ENCODE measurements at places on chromosomes 13 and 19. TPM values are rescaled to one million over a fixed set of nuclear protein-coding genes. Genes with fewer than 3 reads are reported as not detected.

DNA sequence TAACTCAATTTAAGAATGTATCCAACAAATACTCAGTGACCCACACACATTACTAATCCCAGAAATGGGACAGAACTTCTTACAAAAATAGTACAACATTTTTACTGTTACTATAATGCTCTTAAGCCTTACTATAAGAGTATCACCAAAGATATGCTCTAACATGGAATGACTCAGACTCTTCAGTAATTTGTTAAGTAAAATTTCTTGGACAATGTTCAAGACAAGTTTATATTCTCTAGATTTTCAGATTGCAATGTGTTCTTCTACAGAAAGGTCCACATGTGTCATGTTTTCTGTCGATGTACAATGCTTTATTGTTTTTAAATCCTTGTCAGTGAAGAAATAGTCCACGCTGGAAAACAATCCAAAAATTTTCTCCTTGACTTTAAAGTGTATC, 66.3 kb upstream of the RFXAP start:
- H3K4me1 ChIP-seq, result no peaks in the 10 kb centered on the region
- H3K4me3 ChIP-seq, result no peak overlapping the region
- no peak overlapping the region for H3K27ac ChIP-seq
- no peak for DNase-seq
- peaks cover 21% of the 10 kb centered on the region for H3K27me3 ChIP-seq

DNA sequence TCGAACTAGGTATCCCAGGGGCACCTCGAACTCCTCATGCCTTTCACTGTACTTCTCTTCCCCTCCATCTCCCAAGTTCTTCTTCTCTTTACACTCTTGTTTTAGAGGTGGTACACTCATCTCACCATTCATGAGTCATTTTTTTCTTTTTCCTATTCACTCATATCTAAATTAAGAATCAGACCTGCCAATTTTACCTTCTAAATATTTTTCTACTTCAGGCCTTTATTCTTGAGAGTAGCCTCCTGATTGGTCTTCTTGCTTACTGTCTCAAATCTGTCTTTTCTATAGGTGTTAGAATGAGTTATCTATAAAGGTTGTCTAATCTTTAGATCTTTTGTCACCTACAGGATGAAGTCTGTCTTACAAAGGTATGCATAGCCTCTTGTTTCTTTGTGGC, 20.7 kb downstream of the TDRD3 start:
- H3K36me3 ChIP-seq, result peaks cover 5% of the 10 kb centered on the region
- no peaks in the 10 kb centered on the region for H3K27me3 ChIP-seq

GRCh38 chr13:62629618-62630017, 1214.0 kb upstream of the PCDH20 start:
- H3K4me1 ChIP-seq, result no peaks in the 10 kb centered on the region
- H3K27me3 ChIP-seq, result no peaks in the 10 kb centered on the region
- no peaks in the 10 kb centered on the region for H3K36me3 ChIP-seq
- DNase-seq, result no peak
- H3K4me3 ChIP-seq, result no peak overlapping the region
- H3K27ac ChIP-seq, result no peak overlapping the region

GRCh38 chr19:28614634-28615545, 598.1 kb downstream of the UQCRFS1 start:
- H3K27me3 ChIP-seq, result no peaks in the 10 kb centered on the region
- no peak for DNase-seq
- no peaks in the 10 kb centered on the region for H3K4me1 ChIP-seq
- H3K4me3 ChIP-seq, result no peak overlapping the region
- no peak overlapping the region for H3K27ac ChIP-seq
- no peaks in the 10 kb centered on the region for H3K36me3 ChIP-seq

GRCh38 chr13:44715287-44716230, 139.4 kb upstream of the TSC22D1 start:
- H3K4me1 ChIP-seq, result peaks cover 9% of the 10 kb centered on the region
- no peak overlapping the region for H3K4me3 ChIP-seq
- H3K36me3 ChIP-seq, result no peaks in the 10 kb centered on the region
- peaks cover 2% of the 10 kb centered on the region for H3K27me3 ChIP-seq

DNA sequence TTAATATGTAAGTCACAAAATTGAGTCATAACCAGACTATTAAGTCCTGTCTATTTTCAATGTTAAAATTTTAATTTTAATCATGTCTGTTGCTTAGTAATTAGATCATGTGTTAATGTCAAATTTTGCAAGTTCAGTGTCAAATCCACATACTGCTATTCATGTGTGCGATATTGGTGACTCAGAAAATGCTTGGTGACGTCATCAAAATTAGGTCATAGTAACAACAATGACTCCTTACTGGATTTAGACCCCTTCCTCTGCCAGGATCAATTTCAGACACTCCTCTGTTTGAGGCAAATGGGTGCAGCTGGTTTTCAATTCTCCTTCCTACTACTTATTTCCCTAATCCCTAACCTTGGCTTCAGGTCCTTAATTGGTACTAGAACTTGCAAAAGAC, 1394.3 kb upstream of the SLC10A2 start:
- H3K27me3 ChIP-seq, result no peaks in the 10 kb centered on the region
- no peaks in the 10 kb centered on the region for H3K4me1 ChIP-seq
- DNase-seq, result no peak

GRCh38 chr19:14147797-14148605, 11.6 kb upstream of the ASF1B start:
- H3K36me3 ChIP-seq, result peaks cover 7% of the 10 kb centered on the region
- peaks cover 56% of the 10 kb centered on the region for H3K4me1 ChIP-seq
- peak overlapping the region; percentile 92 for H3K27ac ChIP-seq
- H3K27me3 ChIP-seq, result no peaks in the 10 kb centered on the region
- peak; percentile 74 for DNase-seq

DNA sequence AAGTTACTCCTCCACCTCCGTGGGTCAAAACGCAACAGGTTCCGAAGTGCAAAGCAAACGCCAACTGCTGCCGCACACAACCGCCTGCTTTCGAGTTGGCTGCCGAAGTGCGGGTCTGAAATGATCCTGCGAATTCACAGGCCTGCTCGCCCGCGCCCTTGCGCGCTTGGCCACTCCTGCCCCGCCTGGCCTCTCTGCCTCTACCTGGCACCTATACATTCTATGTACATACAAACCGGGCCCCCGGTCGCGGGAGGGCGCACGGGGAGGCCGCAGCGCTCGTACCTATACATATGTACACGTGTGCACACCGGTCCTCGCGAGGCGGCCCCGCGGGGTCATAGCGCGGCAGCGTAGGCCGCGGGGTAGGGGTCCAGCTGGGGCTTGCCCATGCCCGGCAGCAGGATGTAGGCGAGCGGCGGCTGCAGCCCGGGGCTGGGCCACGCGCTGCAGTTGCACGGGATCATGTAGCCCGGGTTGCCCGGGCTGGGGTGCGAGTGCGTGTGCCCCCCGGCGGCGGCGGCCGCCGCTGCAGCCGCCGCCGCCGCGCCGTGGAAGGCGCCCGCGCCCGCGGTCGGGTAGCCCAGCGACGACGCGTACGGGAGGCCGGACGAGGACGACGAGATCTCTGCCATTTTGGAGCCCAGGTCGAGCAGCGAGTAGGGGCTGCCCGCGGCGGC, 1.3 kb downstream of the SOX21 start:
- H3K36me3 ChIP-seq, result no peaks in the 10 kb centered on the region
- DNase-seq, result peak; percentile 52
- H3K27me3 ChIP-seq, result peaks cover 68% of the 10 kb centered on the region
- H3K27ac ChIP-seq, result no peak overlapping the region
- peaks cover 21% of the 10 kb centered on the region for H3K4me1 ChIP-seq

DNA sequence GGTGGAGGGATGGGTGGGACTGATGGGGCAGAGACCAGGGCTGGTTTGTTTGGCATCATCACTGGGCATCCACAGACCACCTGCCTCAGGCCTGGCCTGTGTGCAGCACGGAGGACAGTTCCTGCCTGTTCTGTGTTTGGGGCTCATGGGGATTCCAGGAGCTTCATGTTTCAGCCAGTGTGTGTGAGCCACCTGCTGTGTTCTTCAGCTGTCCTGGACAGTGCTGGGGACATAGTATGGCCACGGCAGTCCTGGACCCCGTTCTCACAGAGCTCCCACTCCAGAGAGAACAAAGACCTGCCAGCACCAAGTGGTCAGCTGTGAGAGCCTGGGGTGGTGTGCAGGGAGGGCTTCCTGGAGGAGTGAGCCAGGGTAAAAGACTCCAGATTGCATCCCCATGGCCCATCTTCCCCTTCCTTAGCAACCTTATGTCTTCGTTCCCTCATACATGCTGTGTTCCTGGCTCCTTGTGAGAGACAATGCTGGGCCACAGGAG, 2.0 kb upstream of the CCDC97 start:
- H3K36me3 ChIP-seq, result peaks cover 38% of the 10 kb centered on the region
- peaks cover 78% of the 10 kb centered on the region for H3K4me1 ChIP-seq
- no peaks in the 10 kb centered on the region for H3K27me3 ChIP-seq
- H3K27ac ChIP-seq, result peak overlapping the region; percentile 97
- no peak for DNase-seq

DNA sequence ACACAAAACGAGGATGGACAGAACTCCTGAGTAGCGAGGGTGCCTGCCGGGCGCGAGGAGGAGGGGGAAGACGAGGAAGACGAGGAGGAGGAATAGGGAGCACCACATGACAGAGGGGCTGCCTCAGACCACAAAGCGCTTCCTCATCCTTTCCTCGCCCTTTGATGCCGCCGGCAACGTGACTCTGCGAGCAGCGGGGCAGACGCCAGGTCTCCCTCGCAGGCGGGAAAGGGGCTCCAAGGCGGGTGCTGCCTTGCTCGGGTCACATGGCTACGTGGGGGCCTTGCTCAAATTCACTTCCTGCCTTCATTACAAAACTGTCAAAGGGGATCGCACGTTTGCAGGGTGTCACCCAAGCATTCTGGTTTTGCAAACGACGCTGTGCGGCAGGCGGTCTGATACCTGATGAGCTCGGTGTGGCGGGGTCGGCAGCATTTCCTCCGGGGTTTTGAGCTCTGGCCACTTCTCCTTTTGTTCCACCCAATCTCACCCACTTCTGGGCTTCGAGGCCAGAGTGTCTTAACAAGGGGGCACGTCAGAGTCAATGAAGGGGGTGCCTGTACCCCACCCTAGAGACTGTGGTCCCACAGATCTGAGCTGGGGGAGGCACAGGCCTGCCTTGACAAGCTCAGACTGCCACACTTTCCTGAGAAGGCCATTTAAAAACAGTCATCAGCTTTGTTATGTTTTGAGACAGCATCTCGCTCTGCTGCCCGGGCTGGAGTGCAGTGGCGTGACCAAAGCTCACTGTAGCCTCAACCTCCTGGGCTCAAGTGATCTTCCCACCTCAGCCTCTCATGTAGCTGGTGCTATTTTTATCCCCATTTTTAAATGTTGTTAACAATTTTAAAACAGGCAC, 14.9 kb downstream of the MAP2K2 start:
- H3K27me3 ChIP-seq, result no peaks in the 10 kb centered on the region
- no peak overlapping the region for H3K4me3 ChIP-seq
- peaks cover 51% of the 10 kb centered on the region for H3K4me1 ChIP-seq
- peaks cover 57% of the 10 kb centered on the region for H3K36me3 ChIP-seq
- peak overlapping the region; percentile 94 for H3K27ac ChIP-seq

- DNase-seq, result no peak
- peaks cover 8% of the 10 kb centered on the region for H3K4me1 ChIP-seq
- no peaks in the 10 kb centered on the region for H3K36me3 ChIP-seq
- H3K27ac ChIP-seq, result no peak overlapping the region
- no peak overlapping the region for H3K4me3 ChIP-seq
- H3K27me3 ChIP-seq, result peaks cover 3% of the 10 kb centered on the region
These were observed 6.7 kb upstream of the FFAR1 start for GRCh38 chr19:35341006-35341405.

GRCh38 chr19:10517760-10518443, 655 bp upstream of the S1PR5 start:
- H3K4me1 ChIP-seq, result peaks cover 24% of the 10 kb centered on the region
- peak overlapping the region; percentile 15 for H3K4me3 ChIP-seq
- no peak overlapping the region for H3K27ac ChIP-seq

GRCh38 chr19:33507021-33507956, 14.3 kb downstream of the PEPD start:
- no peak overlapping the region for H3K4me3 ChIP-seq
- no peak for DNase-seq
- H3K4me1 ChIP-seq, result no peaks in the 10 kb centered on the region
- H3K36me3 ChIP-seq, result peaks cover 3% of the 10 kb centered on the region
- no peak overlapping the region for H3K27ac ChIP-seq

GRCh38 chr19:38838986-38839761, 7.6 kb upstream of the ECH1 start:
- H3K36me3 ChIP-seq, result peaks cover 91% of the 10 kb centered on the region
- H3K4me3 ChIP-seq, result peak overlapping the region; percentile 9
- H3K27me3 ChIP-seq, result no peaks in the 10 kb centered on the region

DNA sequence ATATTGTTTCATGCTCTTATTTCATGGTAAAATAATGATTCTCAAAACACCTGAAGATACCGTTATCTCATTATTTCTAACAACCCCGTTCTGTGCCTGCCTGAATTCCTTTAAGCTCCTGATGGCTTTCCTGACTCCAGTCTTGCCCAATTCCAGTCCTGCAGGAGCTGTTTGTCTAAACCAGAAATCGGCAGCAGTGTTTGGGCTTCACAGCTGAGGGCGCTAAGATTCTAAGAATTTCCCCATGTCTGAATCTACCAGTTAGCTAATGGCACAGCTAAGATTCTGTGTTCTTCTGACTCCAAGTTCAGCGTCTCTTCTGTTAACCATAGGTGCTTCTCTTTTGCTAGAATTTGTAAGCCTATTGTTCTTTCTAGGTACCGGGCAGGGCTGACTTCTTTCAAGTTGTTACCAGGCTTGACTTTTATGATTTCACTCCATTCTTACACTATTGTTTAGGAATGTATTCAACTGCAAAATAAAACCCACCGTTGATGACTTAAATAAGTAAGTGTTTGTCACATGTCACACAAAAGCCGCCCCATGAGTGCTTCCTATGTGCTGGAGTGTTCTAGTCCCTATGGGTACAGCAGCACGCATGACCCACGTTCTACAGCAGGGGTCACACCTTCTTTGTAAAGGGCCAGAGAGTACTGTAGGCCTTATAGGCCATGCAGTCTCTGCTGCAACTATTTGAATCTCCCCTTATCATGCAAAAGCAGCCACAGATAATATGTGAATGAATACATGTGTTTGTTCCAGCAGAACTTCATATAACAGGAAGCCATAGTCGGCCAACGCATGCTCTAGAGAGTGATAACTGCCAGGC, 168.3 kb upstream of the RNF113B start:
- peaks cover 4% of the 10 kb centered on the region for H3K27me3 ChIP-seq
- no peaks in the 10 kb centered on the region for H3K36me3 ChIP-seq
- H3K27ac ChIP-seq, result no peak overlapping the region
- no peaks in the 10 kb centered on the region for H3K4me1 ChIP-seq
- no peak for DNase-seq
- no peak overlapping the region for H3K4me3 ChIP-seq

- H3K27me3 ChIP-seq, result no peaks in the 10 kb centered on the region
- peak within 1 kb of the TSS; percentile 93 for H3K27ac ChIP-seq
- peaks cover 65% of the 10 kb centered on the region for H3K4me1 ChIP-seq
- peak; percentile 38 for DNase-seq
These were observed at the start of gene LYPD3 for GRCh38 chr19:43465468-43466120. TSS of gene LYPD3 (minus strand) at chr19:43465608. CDS start at chr19:43465571, 37 bp downstream.

Gene SWSAP1
- total RNA-seq, result 1.7 TPM

Gene TEX101
- not detected for total RNA-seq

Gene SIGLEC11
- total RNA-seq, result not detected

Gene SLC15A1
- not detected for total RNA-seq

Gene TGFB1
- 86.2 TPM for total RNA-seq

Gene KRTDAP
- not detected for total RNA-seq

Gene WDR88
- total RNA-seq, result not detected

Gene CEACAM21
- 22.1 TPM for total RNA-seq

Gene ADGRE3
- total RNA-seq, result 0.30 TPM

Gene FFAR2
- total RNA-seq, result not detected

Gene ZNF628
- total RNA-seq, result 6.8 TPM

All from activated CD4-positive, alpha-beta T cell treated with anti-CD3 and anti-CD28 coated beads for 36 hours (primary cell).